Stimulated activated CD4-positive, alpha-beta T cell treated with anti-CD3 and anti-CD28 coated beads, Interleukin-4, amount 100 ng/mL, for 1 hour (primary cell): ENCODE measurements at places on chromosomes 1 and 21.

DNA sequence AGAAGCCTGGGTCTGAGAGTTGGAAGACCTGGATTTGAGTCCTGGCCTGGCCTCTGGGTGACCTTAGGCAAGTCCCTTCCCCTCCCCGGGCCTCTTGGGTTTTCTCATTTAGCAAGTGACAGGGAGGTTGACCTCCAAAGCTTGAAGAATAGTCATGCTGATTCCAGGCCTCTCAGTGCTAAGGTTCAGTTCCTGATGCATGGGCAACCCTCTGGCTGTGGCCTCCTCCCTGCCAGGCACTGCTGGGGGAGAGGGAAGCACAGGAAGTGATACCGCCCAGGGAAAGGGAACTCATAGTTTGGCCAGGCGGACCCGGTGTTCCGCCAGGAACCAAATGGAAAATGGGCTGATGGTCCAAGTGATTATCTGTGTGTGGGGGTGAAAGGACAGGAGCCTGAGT is 23.6 kb upstream of the WASF2 start:
- no peak for DNase-seq

GRCh38 chr1:164842870-164843269 is 283.9 kb downstream of the PBX1 start:
- DNase-seq, result no peak

DNA sequence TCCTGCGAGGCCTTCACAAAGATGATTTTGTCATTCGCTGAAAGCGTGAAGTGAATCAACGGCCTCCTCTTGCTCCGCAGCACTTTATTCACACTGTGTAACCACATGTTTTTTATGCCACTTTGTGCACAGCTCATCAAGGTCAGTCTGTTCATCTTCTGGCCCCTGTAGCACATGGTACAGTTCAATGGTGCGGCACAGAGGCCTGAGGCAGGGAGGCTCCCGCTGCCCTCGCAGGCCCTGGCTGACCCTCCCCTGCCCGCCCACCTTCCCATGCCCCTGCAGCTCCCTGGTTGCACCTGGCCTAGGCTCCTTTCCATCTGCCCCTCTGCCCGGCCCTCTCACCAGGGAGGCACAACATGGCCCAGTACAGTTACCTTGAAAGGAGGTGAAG is 87.5 kb downstream of the CD247 start:
- DNase-seq, result no peak

- DNase-seq, result no peak
These were observed 146.2 kb downstream of the C1orf21 start for GRCh38 chr1:184533049-184533448.

DNA sequence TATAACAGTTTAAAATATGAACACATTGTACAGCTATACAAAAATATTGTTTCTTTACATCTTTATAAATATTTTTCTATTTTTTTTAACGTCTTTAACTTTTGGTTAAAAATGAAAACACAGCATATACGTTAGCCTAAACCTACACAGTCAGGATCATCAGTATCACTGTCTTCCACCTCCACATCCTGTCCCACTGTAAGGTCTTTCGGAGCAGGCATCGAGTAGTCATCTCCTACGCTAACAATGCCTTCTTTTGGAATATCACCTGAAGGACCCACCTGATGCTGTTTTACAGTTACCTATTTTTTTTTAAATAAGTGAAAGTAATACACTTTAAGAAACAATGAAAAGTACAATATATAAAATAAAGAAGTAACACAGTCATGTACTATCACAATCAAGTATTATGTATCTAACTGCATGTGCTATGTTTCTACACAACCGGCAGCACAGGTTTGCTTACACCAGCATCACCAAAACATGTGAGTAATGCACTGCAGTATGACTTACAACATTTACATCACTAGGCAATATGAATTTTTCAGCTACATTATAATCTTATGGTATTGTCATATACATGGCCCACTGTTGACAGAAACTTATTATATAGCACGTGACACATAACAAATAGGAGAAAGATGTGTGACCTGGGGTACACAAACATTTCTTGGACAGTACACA is 254.4 kb downstream of the AKT3 start:
- DNase-seq, result no peak

DNA sequence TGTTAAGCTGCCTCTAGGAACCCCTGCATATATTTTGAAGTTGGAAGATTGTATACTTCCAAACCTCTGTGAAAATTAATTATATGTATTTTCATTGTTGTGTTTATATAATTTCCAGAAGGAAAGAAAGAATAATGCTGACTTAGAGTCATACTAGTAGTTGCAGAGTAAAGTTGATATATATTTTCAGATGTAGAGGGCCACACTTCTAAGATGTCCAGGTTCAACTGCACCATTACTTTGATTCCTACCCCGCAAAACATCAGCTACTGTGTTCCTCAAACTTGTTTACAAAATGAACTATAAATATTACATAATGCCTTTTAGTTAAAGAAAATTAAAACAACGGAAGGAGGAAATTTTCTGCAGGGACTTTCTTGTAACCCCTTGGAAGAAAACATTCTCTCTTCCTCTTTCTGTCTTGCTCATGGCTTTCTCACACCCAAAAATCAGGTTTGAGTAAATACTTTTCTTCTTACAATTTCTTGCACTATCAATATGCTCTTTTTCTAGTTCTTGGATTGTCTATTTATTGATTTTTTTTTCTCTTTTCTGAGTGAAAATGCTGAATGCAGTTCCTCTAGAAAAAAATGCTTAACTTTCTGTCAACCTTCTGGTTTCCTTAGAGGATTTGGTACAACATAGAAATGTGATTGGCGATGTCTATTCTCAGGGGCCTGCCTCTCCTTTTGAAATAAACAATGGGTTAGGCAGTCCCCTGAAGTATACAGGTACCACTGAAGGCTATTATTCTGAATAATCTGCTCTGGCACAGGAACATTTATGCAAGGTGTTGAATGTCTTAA is 867.8 kb downstream of the TTLL7 start:
- no peak for DNase-seq

DNA sequence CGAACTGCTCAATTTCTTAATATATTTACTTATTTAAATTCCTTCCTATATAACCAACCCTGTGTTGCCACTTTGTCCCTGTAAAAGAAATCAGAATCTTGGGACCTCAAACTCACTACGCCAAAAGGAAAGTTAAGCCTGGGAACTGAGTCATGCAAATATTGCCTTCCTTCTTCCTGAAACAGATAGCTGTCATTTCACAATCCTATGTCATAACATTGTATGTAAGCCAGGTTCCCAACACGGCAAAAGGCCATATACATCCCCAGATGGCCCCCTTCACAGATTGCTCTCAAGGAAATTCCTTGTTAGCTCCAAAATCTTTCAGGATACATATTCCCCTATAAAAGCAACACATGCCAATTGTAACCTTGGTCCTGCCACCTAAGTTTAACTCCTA is 39.7 kb downstream of the C21orf91 start:
- DNase-seq, result no peak

GRCh38 chr21:15367061-15367626 is 302.3 kb upstream of the NRIP1 start:
- no peak for DNase-seq

- DNase-seq, result no peak
These were observed 122.3 kb downstream of the DISC1 start for GRCh38 chr1:231748760-231749415.

DNA sequence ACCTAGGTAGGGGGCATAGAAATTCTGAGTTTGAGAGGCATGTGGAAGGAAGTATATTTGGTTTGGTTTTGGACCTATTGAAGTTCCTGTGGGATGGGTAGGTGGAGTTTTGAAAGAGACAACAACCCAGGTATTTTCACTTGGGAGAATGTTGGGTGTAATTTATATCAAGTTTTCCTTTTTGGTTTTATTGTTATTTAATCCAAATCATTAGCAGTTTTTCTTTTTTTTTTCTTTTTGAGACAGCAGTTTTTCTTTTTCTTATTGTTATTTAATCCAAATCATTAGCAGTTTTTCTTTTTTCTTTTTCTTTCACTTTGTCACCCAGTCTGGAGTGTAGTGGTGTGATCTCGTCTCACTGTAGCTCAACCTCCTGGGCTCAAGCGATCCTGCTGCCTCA is 30.1 kb downstream of the RNF11 start:
- no peak for DNase-seq

- no peak for DNase-seq
These were observed 11.3 kb upstream of the MRPL55 start for GRCh38 chr1:228120351-228120750.
